ENCODE measurements at places on chromosomes 3 and 15.

DNA sequence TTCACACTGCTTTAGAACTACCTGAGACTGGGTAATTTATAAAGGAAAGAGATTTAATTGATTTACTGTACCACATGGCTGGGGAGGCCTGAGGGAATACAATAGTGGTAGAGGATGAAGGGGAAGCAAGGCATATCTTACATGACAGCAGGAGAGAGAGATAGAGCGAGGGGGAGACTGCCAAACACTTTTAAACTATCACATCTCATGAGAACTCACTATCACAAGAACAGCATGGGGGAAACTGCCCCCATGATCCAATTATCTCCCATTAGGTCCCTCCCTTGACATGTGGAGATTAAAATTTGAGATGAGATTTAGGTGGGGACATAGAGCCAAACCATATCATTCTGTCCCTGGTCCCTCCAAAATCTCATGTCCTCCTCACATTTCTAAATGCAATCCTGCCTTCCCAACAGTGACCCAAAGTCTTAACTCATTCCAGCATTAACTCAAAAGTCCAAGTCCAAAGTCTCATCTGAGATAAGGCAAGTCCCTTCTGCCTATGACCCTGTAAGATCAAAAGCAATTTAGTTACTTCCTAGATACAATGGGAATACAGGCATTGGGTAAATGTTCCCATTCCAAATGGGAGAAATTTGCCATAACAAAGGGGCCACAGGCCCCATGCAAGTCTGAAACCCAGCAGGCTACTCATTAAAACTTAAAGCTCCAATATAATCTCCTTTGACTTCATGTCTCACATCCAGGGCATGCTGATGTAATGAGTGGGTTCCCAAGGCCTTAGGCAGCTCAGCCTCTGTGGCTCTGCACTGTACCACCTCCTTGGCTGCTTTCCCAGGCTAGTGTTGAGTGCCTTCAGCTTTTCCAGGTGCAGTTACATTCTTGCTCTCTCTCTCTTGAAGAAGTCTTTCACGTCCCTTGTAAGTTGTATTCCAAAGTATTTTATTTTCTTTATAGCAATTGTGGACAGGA lies 481.7 kb upstream of the TGFBR2 start:
- DNase-seq = no peak

- DNase-seq = no peak
Observed at GRCh38 chr3:158864492-158864891, 62.6 kb downstream of the MFSD1 start.

DNA sequence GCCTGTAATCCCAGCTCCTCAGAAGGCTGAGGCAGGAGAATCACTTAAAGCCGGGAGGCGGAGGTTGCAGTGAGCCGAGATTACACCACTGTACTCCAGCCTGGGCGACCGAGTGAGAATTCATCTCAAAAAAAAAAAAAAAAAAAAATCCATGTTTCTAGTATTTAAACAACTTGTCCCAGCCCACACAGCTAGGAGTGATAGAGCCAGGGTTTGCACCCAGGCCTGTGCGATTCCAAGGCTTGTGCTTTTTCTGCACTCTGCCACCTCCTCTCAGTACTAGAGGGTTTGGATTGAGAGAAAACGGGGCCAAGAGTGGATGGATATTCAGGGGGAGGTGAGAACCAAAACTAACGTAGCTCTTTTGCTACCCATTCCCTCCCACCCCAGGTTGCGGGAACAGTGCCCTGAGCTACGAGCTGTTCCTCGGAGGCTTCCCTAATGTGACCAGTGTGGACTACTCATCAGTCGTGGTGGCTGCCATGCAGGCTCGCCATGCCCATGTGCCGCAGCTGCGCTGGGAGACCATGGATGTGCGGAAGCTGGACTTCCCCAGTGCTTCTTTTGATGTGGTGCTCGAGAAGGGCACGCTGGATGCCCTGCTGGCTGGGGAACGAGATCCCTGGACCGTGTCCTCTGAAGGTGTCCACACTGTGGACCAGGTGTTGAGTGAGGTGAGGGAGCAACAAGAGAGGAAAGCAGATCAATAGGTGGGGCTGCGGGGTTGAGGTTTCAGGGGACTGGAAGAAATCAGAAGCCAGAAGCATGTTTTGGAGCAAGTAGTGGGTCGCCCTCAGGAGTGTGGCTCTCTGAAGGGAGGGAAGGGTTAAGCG lies 4.1 kb downstream of the CAMK2N2 start:
- DNase-seq = no peak

GRCh38 chr3:98027085-98027446 lies 8.0 kb downstream of the GABRR3 start:
- DNase-seq = no peak

- DNase-seq = no peak
Observed at GRCh38 chr15:82739086-82739485, 29.4 kb upstream of the AP3B2 start.

GRCh38 chr3:31232055-31233025 lies 300.4 kb upstream of the STT3B start:
- DNase-seq = no peak

GRCh38 chr15:62564886-62565633 lies 400.0 kb upstream of the C2CD4B start:
- DNase-seq = no peak

DNA sequence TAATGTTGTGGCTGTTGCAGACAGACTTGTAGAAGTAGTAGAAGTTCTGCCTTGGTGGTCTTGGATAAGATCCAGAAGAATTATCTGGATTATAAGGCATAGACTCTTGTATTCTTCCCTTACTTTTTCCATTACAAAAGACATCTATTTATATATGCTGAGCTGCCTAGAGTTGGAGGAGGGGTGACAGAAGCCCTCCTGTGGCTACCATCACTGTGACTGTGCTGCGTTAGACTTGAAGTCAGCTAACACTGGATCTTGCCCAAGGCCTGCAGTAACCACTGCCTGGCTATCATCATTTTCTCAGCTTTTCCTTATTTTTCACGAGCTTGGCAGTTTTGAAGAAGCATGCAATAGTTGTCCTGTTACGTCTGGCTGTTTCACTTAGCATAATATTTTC lies 684.8 kb upstream of the BCHE start:
- no peak for DNase-seq

DNA sequence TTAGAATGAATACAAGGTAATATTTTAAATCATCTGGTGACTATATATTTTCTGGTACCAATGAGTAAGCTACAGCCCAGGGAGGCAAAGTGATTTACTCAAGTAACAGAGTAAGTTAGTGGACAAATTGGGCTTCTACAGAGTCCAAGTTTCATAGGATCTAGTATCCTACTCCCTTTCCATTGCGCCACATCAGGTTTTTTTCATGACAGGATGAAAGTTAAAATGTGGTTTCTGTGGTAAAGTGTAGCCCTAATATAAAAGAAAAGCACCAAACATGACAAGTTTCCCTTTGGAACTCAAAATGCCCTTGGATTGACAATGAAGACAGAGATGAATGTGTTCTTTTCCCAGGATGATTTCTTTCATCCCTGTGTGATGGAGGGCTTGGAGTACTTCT lies 350.8 kb upstream of the ZNF385D start:
- DNase-seq = no peak

DNA sequence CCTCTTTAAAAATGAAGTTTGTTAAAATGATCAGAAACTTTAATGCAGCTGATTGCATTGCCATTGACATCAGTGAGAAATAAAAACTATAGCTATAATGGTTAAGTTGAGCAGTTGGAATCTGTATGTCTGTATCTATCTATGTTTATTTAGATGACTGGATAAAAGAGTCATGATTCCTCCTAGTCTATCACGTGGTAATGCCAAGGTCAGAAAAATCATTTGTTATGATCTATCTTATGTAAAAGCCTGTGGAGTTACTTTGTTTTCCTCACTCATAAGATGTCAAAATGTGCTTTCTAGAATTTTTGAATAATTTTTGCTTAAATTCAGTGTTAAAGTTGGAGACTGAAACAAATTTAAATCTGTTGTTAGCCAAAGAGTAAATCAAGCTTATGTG lies 63.3 kb downstream of the MBNL1 start:
- no peak for DNase-seq

DNA sequence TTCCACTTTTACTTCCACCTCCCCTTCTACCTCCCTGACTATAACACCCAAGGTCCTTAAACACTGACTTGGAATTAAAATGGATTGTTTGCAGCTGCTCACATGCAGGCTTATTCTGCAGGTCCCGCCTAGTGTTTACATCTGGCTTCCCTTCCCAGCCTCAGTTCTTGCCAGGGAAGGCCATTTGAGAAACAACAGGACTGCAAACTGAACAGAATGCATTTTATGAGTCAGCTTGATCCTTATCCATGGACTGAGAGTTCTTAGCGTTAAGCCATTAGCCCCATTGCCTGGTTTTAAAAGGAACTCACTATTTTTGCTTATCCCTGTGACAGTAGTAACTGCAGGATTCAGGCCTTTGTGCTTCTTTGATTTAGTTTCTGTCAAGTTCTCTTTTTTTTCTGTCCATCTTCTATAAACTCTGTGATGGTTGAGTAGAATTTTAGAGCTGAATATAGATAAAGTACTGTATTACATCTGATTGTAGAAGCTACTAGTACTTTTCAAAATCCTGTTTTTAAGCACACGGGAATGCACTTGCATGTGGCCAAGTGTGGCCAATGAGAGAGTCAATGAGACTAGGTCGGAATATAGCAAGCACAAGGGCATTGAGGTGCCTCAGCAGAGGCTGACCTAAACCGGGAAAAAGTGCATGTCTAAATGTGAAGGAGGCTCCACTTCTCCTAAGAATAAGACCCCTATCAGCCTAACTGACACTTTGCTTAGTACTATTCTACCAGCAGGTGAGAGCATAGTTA lies 106.4 kb downstream of the TUSC7 start:
- DNase-seq = no peak

DNA sequence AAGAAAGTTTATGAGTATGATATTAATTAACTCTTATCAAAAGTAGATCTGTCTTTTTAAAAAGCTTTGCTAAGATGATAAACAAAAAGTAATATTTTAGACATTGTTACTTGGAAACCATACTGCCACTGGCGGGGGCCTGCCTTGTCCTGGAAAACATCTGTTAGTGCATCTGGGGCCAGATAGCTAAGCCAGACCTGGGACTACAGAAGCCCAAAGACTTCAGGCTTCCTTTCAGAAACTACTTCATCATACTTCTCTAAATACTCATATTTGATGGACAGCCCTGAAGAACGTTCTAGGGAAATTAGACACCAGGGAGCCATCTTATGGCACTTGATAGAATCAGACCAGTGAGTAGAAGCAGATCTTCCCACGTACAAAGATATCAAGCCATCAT lies 795.4 kb upstream of the SEMA6D start:
- no peak for DNase-seq

DNA sequence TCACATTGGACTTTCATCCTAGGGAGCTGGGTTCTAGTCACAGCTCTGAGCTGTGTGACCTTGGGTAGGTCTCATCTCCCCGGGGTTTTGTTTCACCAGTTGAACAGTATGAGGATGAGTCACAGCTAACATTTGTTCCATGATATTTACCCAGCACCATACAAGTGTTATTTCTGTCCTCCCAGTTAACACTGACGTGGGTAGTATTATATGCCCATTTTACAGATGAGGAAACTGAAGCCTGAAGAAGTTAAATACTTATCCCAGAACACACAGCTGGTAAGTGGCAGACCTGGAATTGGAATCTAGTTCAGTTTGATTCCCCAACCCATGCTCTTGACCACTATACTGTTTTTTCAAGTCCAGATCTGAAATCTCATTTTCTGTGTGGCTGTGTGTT lies 908 bp upstream of the RARB start:
- DNase-seq = no peak

DNA sequence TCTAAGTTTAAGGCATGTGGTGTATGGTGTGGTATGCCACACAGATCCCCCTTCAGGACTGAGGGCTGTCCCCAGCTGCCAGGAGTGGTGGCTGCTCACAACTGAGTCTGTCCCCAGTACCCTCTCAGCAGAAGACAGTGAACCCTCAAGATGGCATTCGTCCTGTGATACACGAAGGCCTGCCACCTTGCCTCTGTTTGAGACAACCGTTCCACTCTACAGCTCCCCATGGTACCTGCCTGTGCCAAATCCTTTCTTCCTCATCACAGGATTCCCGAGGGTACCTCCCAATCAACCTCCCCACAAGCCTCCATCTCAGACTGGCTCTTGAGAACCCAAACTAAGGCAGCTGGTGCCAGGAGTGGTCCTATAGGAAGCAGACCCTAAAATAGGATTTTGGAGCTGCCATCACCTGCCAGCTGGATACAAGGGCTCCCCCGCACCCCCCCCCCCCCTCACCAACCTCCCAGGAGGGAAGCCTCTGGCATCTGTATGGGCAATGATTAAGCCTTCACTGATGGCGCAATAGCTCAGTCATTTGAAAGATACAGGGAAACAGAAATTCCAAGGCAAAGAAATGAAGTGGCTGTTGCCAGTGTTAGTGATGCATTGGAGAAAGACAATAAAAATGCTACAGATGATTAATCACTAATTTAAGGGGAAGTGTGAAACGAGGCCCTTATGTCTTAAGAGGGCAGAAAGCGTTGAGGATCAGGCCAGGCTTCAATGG lies 230.0 kb upstream of the LYSMD4 start:
- DNase-seq = no peak

Measured in stimulated activated CD8-positive, alpha-beta memory T cell treated with anti-CD3 and anti-CD28 coated beads, Interleukin-15, amount 100 ng/mL, for 4 hours (primary cell).